ENCODE measurements at places on chromosomes 1 and 21.

GRCh38 chr1:93605812-93606512 lies 75.7 kb downstream of the BCAR3 start:
- peak; percentile 83 for DNase-seq

DNA sequence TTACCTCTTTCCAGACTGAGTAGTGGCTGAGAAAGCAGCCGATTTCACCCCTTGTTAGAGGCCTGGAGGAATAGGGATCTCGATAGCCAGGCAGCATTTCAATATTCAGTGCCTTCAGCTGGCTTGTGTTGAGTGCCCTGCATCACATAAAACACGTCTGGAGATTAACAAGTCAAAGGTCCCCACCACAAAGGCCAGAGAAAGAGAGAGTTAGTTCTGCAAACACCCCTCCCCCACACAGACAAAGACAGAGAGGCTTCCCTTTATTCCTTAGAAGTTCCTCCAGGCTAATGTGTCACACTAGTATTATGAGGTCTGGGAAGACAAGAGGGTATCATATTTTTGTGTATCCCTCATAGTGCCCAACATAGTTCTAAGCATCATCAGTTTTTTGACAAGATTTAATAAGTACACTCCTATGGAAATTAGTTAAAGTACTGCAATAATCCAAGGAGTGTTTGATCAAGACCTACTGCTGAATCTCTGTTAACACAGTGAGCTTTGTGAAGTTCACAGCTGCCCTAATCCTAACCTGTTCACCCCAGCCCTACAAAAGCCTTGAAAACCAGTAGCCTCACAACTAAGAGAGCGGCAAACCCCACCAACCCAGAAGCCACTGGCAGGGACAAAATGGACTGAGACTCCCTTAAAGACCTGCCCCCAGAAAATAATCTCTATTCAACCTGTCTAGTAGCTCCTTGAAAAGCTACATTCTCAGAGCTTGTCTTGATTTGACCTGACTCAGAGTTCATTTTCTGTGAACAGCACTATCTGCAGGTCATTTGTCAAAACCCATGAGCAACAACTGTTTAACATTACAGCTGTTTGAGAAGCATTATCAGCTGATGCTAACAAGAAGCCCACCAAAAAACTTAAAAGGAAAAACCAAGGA lies 91.9 kb downstream of the COLGALT2 start:
- DNase-seq, result no peak

DNA sequence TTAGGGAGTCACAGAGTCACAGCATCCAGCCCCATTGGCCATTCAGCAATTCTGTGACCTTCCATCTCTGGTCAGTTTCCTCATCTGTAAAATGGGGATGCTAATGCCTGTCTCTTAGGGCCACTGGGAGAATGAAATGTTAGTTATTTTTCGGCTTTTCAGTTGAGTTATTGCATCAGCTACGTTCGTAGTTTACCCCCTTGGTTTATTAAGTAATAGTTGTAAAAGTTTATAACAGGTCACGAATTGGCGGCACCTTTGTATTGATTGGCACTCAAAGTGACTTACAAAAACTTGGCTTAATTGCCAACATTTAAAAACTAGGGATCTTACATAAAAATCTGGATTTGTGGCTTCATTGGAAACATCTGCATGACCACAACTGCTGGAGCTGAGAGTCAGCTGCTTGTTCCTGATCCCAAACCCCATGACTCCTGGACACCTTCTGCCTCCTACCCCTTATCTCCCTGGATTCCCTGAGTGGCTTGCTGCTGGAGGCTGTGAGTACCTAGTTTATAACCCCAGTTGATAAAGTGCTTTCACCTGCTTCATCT lies 23.0 kb upstream of the SLC1A7 start:
- DNase-seq, result no peak

GRCh38 chr1:193850745-193851144 lies 664.3 kb upstream of the B3GALT2 start:
- no peak for DNase-seq

DNA sequence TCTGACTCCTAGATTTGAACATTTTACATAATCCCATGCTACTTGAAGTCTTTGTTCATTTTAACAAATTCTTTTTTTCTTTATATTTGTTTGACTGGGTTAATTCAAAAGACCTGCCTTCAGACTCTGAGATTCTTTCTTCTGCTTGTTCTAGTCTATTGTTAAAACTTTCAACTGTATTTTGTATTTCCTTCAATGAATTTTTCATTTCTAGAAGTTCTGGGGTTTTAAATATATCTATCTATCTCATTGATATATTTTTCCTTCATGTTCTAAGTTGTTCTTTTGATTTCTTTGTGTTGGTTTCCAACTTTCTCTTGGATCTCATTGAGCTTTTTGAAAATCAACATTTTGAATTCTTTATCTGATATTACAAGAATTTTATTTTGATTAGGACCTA lies 64.3 kb downstream of the HMCN1 start:
- DNase-seq, result no peak

- DNase-seq, result peak; percentile 54
These were observed 12.4 kb downstream of the FMOD start for GRCh38 chr1:203338335-203339036.

- DNase-seq, result peak; percentile 96
These were observed 202.1 kb downstream of the NCAM2 start for GRCh38 chr21:21200103-21200938.

- DNase-seq, result no peak
These were observed 933 bp downstream of the ANKRD34A start for GRCh38 chr1:145963265-145964019.

DNA sequence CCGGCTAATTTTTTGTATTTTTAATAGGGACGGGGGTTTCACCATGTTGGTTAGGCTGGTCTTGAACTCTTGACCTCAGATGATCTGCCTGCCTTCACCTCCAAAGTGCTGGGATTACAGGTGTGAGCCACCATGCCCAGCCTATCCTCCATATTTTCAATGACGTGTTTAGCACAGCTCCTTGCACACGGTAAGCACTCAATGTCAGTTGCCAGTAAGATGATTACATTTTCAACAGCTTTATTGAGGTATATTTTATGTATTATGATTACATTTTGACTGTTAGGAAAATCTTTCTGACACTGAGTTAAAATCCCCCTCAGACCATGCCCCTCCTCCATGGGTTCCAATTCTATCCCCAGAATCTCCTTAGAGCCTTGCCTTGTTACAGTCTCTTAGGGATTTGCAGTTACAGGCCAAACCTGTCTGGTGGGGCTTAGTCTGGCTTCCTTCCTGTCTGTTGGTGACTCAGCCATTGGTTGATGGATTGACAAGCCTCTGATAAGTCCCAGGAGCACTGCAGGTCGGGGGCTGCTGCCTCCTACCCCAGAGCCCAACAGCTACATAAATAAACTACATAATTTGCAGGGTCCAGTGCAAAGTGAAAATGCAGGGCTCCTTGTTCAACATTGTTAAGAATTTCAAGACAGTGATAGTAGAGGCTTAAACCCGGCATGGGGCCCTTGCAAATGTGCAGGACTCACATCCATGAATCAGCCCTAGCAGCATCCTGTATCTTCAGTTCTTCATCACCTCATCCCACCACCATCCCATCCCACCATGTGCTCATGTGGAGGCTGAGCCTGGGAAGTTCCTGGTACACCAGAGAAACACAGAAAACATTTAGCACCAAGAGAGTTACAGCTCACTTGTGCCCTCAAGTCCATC lies 23.4 kb downstream of the COA7 start:
- DNase-seq, result no peak

DNA sequence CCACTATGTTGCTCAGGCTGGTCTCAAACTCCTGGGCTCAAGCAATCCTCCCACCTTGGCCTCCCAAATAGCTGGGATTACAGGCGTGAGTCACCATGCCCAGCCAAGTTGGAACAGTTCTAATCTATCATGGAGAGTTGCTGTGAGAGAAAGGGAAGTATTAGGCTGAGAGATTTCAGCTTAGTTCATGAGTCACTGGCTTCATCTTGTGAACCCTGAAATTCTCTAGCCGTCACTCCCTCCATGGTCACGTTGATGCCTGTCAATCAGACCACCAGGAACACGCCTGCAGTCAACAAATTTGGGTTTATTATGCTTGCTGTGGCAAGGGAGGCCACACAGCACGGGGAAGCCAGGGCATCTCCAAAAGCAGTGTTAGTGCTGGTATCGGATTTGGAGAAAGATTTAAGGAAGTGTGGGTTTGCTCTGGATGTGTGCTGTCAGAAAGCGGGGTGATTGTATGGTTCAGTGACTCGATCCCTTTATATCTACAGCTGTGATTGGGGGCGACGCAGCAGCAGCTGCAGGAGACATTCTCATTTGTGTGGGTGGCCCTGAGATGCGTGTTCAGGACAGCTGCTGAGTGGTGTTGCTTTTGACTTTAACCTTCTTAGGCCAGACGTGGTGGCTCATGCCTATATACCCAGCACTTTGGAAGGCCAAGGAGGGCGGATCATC lies 18.7 kb downstream of the UQCRHL start:
- DNase-seq, result no peak

GRCh38 chr1:23646091-23646490 lies 45.5 kb upstream of the RPL11 start:
- no peak for DNase-seq

DNA sequence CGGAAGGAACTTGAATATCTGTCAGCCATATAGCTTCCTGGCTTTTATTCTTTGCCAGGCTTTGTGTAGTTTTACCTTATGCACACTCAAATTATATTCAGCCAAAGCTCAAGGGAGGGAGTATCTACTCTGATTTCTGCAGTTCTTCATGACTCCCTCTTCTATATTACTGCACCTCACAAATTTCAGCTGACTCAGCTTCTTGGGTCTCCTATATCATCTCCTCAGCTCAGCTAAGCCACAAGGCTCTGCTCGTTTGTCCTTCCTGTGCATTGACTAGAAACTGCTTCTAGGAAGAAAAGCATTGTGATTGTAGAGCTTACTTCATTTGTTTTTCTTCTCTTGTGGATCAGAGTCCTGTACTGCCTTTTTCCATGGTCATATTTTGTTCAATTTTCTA lies 37.4 kb downstream of the BTBD8 start:
- no peak for DNase-seq

- DNase-seq, result no peak
These were observed 43.4 kb upstream of the FBXO28 start for GRCh38 chr1:224070521-224070920.

- DNase-seq, result peak; percentile 99
These were observed 36.7 kb upstream of the THEM4 start for GRCh38 chr1:151945725-151946722.

- no peak for DNase-seq
These were observed 42.0 kb upstream of the PADI2 start for GRCh38 chr1:17161137-17161740.

GRCh38 chr1:152048416-152049009 lies 11.7 kb upstream of the S100A11 start:
- peak; percentile 8 for DNase-seq

- DNase-seq, result no peak
These were observed 87.5 kb downstream of the FGGY start for GRCh38 chr1:59384443-59384842.

GRCh38 chr21:43937891-43938309 lies 72.9 kb downstream of the AGPAT3 start:
- DNase-seq, result no peak

- no peak for DNase-seq
These were observed 117.0 kb downstream of the NAV1 start for GRCh38 chr1:201655910-201656309.

DNA sequence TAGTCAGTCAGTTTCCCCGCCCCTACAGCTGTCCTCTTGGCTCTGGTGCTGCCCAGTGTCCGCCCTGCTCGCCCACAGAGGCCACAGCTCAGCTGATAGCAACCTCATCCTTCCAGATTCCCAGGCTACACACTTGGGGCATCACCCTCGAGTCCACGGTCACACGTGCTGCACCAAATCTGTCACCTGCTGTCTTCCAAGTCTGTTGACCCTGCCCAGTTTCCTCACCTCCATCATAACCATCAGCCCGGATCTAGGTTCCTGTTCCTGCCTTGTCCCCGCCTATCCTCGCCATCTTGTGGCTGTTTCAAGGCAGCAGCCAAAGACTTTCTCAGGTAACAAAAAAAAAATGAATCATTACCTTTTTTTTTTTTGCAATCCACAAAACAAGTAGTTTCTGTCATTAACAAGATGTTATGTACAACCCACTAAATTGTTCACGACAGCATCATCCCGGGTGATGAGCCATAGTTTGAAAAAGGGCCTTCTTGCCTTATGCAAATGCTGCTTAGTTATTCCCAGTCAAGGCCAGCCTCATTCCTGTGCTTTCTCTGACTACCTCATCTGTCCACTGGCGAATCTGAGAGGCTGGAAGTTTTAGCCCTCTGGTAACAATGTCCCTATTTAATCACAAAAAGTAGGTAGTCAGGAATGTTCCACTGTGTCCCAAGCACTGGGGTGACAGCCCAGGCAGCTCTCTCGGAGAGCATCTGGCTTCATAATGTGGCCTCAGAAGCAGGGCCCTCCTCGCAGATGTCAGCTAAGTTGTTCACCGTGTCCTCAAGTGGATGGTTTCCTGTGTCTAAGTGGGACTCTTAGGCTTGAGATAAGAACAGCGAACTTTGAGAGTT lies 4.9 kb upstream of the MIIP start:
- DNase-seq, result no peak

- peak; percentile 10 for DNase-seq
These were observed 46.9 kb downstream of the CR1L start for GRCh38 chr1:207691841-207692240.

DNA sequence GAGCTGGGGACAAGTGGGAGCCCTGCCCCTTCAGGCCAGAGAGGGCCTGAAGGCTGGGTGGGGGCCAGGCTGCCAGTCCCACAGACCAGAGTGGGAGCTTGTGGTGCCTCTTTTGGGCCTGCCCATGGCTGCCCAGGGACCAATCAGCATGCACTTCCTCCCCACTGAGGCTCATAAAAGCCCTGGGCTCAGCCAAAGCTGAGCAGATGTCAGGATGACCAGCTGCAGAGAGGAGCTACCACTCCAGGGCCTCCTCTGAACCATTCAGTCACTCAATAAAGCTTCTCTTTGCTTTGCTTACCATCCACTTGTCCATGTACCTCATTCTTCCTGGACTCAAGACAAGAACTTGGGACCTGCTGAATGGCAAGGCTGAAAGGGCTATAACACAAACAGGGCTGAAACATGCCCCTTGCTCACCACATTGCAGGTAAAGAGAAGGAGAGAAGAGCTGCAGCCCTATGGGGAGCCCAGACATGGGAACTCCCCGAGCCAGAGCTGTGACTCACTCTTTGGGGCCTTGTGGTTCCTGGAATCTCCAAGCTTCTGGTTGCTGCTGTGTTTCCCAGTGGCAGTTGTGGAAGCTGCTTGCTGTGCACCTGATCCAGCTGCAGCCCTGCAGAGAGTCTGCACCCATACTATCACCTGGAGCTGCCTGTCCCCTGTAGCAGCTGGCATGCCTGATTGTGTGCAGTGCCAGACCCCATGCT lies 82.0 kb downstream of the OLFML3 start:
- no peak for DNase-seq

DNA sequence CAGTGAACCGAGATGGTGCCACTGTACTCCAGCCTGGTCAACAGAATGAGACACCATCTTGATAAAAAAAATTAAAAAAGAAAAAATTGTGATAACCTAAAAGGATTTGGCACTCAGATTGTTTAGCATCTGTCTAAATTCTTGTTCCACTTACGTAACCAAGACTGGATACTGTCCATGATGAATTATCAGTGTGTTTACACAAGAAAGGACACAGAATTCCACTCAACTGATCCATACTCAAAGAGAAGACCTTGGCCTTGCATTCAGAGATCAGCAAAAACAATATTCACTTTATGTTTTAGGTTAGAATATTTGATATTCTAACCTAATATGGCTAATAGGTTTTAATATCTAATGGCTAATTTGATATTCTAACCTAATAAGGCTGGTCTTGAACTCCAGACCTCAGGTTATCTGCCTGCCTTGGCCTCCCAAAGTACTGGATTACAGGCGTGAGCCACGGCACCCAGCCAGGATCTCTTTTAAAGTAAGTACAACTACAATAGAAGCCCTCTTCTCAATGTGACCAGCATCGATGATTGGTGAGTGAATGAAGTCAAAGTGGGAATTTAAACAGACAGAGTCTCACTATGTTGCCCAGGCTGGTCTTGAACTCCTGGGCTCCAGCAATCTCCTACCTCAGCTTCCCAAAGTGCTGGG lies 43.1 kb upstream of the COX20 start:
- DNase-seq, result peak; percentile 21

Data from fibroblast of the conjunctiva (primary cell).